ENCODE measurements at places on chromosomes 16 and 17.
A peak's percentile ranks its signal among the peaks of the same experiment; 100 is the strongest.

DNA sequence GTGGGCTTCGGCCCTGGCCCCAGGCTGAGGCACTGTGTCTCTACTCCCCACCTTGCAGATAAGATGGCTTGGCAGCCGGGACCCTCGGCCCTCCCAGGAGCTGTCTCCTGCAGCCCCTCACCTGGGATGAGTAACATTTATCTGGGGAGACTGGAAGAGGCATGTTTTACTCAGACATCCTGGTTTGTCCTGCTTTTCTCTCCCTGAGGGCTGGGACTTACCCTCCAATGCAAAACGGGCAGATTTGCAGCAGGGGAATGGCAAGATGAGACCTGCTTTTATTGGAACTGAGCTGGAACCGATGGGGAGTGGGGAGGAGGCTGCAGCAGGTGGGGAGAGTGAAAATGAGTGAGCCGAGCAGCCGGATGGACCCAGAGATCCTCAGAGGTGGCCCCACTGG, 27.3 kb upstream of the UBE2G1 start:
- peak; percentile 69 for DNase-seq

- DNase-seq: no peak
These were observed 41.3 kb downstream of the LMF1 start for GRCh38 chr16:929227-930073.

GRCh38 chr16:88088161-88088581, 136.9 kb downstream of the BANP start:
- no peak for DNase-seq

- DNase-seq: no peak
These were observed 631 bp downstream of the TRAF7 start for GRCh38 chr16:2155977-2156848.

GRCh38 chr16:72827866-72828265, 220.1 kb downstream of the ZFHX3 start:
- DNase-seq: no peak

DNA sequence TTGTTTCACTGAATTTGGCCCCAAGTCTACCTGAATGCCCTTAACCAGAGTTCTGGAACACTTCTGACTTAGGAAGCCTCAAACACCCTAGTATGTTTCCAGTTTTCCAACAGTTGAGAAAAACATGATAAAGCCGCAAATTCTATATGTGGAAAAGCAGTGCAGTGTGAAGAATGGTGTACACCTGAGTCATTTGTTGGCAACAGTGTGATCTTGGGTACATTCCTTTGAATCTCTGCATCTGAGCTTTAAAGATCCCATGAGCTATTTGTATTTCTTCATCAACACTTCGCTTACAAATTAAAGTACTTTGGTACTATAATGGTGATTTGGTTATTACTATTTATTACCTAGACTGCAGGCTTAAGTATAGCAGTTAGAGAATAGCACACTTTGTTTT, 93.6 kb upstream of the TBX2 start:
- no peak for DNase-seq

GRCh38 chr17:77489239-77489892, 348.6 kb downstream of the SEC14L1 start:
- DNase-seq: no peak
